H1 (cell line): ENCODE measurements at places on chromosomes 7 and 10. TPM values are rescaled to one million over a fixed set of nuclear protein-coding genes. Genes with fewer than 3 reads are reported as not detected.
A peak's percentile ranks its signal among the peaks of the same experiment; 100 is the strongest.

GRCh38 chr7:95863-96260 is 96.5 kb upstream of the FAM20C start:
- no peak for DNase-seq

- no peak for DNase-seq
These were observed 259.2 kb downstream of the TNS3 start for GRCh38 chr7:47322731-47323130.

DNA sequence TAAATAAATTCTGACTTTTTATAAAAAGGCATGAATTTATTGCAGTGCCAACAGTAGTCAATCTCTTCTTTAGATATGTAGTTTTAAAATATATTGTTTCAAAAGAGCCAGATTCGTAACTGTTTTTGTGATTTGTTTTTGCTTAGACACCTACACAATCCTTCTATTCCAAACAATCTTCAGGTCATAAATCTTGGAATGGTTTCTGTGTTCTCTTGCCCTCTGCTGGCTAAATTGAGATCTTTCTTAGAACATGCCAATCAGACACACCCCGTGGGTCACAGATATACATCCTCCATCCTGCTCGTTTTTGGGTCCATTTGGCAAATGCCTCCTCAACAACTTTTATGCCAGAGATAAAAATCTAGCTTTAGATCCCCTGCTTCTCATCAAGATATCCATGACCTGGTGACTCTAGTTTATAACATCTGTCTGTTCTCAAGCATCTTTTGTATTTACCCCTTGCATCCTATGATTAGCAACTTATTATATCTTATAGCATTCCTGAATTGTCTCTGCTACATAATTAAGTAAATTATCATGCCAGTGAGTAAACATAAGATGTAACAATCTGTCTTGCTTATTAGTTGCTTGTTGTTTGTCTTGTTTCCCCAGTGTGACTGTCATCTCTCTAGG is 35.3 kb upstream of the IFRD1 start:
- no peak for DNase-seq

DNA sequence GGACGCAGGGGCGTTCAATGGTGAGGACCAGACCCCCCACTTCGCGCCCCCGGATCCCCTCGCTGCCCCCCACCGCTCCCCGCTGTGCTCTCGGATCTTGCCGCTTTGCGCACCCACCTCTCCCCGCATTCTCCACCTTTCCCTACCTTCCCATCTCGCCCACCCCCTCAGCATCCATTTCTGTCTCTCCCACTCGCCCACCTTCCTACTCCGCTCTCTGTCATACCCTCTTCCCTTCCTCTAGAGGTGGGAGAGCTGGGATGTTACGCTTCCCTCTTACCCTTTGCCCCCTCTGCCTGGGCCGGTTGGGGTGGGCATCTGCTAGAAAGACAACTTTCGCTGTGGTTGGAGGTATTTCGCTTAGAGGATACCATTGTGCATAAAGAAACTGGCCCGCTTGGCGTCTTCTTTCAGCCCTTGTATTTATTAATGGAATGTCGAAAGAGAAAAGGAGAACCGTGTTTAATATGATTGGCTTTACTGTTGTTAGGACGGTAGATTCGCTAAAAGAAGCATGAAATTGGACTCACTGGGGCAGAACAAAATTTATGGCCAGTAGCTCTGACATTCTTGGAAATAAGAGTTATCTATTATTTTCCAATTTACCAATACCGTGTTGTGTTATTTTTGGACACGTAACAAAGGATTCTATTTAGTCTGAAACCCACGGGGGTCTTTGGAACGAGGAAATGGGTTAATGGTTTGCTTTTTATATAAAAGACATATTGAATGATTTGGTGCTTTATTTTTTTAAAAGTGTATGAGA is 873 bp downstream of the PRKAR2B start:
- DNase-seq = no peak

GRCh38 chr7:15068324-15068723 is 165.8 kb upstream of the DGKB start:
- DNase-seq = no peak

GRCh38 chr10:18419945-18420344 is 231.4 kb downstream of the NSUN6 start:
- no peak for DNase-seq

- no peak for DNase-seq
These were observed 195.5 kb downstream of the ETV1 start for GRCh38 chr7:13793926-13794325.

- no peak for DNase-seq
These were observed 5.3 kb upstream of the EBF3 start for GRCh38 chr10:129969184-129969910.

GRCh38 chr10:116124777-116125176 is 148.2 kb downstream of the GFRA1 start:
- peak; percentile 39 for DNase-seq

DNA sequence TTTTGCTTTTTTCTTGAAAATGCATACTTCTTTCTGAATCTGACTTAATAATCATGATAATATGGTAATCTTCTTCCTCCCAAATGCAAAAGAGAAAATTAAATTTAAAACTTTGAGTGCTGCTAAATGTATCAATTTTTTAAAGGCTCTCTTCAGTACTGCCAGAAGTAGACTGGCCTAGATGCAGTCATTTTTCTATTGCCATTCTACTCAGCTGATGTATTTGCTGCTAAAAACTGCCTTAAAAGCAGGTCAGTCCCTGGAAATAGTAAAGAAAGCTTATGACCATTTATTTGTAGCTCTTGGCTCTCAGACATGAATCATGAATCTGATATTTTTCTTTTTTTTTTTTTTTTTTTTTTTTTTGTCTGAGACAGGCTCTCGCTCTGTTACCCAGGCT is 28.5 kb downstream of the NAPEPLD start:
- no peak for DNase-seq

- DNase-seq = no peak
These were observed 140.2 kb upstream of the PRPS1L1 start for GRCh38 chr7:18167815-18168214.

- DNase-seq = no peak
These were observed 66.8 kb downstream of the ITGB1 start for GRCh38 chr10:32891261-32891660.

- no peak for DNase-seq
These were observed 4.1 kb downstream of the PIP4K2A start for GRCh38 chr10:22710139-22710745.

DNA sequence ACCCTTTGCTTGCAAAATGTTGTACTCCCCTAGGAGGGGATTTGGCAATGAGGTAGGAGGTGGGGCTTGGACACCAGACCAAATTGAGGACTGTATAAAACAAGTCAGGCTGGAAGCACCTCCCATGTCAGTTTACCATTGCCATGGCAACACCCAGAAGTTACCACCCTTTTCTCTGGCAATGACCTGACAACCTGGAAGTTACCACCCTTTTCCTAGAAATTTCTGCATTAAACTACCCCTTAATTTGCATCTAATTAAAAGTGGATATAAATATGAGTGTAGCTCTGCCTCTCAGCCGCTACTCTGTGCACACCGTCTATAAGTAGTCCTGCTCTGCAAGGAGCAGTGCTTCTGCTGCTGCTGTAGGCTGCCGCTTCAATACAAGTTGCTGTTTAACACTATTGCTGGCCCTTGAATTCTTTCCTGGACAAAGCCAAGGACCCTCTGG is 7.8 kb upstream of the BLNK start:
- DNase-seq = no peak

DNA sequence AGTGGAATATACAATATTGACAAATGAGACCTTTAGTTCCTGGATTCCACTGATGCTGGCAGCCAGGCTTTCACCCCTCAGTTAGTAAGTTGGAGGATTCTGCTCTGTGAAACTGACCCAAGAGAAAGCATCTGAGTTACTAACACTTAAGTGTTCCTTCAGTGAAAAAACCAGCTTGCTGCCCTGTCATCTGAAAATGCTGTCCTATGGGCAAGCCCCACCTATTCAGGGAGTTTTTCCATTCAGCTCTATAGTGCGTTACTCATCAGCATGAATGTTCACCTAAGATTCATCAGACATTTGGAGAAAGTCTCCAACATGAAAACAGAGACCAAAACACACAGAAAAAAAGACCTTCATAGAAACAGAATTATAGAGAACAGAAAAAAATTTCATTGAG is 37.9 kb downstream of the PRPF18 start:
- no peak for DNase-seq

DNA sequence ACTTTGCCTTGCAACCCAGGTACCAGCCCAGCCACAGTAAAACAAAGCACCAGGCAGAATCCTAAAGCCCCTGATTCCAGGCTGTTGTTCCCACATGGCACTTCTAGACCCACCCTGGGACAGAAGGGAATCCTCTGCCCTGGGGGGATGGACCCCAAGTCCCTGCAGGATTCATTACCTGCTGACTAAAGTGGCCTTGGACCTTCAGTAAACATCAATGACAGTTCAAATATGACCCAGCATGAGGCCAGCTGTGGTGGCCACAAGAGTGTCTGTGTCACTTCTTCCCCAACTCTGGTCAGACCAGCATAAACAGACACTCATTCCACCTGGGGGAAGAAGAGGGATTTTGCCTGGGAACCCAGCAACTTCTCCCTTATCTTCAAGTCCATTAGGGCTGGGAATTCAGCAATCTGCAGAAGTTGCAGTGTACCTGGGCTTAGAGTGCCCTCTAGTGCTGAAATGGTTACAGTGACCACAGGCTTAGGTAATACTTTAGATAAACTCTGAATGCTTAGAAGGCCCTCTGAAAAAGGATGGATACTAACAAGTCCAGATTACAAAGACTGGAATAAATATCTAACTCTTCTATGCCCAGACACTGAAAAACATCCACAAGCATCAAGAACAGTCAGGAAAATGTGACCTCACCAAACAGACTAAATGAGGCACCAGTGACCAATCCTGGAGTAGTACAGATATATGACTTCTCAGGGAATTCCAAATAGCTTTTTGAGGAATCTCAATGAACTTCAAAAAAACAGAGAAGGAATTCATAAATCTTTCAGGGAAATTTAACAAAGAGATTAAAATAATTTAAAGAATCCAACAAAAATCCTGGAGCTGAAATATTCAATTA is 108.5 kb upstream of the TMEM168 start:
- DNase-seq = peak; percentile 15

- no peak for DNase-seq
These were observed 200.8 kb downstream of the GATA3 start for GRCh38 chr10:8255301-8255700.

- DNase-seq = no peak
These were observed 1.5 kb downstream of the STX1A start for GRCh38 chr7:73717991-73718405.

DNA sequence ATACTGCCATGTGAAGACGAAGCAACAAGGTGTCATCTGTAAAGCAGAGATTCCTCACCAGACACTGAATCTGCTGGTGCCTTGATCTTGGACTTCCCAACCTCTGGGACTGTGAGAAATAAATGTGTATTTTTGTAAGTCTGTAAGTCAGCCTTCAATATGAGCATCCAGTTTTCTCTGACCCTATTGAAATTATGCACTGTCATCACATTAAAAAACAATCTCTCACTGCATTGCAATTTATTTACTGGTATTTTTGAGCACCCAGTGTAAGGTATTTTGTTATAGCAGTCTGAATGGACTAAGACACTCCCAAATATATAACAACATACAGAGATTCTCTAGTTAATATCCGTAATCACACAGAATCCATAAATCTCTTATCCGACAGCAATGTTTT is 77.5 kb upstream of the CDK6 start:
- DNase-seq = no peak

- DNase-seq = no peak
These were observed 68.0 kb downstream of the GBF1 start for GRCh38 chr10:102313221-102313896.

GRCh38 chr7:105849122-105849855 is 27.1 kb downstream of the ATXN7L1 start:
- DNase-seq = no peak

DNA sequence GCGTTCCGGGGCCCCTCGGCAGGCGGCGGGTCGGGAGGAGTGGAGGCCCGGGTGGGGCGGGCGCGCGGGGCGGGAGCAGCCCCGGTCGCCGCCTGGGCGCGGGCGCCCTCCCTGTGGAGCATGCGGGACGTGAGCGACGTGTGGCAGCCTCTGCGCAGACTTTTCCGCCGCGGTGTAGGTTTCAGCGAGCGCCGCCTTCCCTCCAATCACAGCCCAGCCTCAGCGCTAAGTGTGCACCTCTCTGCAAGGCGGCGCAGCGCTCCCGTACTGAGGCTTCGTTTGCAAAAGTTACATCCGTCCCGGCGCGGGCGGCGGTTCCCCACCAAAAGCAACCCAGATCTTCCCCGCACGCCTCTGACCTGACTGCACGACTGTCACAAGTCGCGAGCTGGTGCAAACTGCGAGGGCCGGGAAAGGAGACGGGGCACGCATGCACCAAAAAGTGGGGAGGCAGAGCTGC is 1.2 kb upstream of the PFKFB3 start:
- DNase-seq = no peak

DNA sequence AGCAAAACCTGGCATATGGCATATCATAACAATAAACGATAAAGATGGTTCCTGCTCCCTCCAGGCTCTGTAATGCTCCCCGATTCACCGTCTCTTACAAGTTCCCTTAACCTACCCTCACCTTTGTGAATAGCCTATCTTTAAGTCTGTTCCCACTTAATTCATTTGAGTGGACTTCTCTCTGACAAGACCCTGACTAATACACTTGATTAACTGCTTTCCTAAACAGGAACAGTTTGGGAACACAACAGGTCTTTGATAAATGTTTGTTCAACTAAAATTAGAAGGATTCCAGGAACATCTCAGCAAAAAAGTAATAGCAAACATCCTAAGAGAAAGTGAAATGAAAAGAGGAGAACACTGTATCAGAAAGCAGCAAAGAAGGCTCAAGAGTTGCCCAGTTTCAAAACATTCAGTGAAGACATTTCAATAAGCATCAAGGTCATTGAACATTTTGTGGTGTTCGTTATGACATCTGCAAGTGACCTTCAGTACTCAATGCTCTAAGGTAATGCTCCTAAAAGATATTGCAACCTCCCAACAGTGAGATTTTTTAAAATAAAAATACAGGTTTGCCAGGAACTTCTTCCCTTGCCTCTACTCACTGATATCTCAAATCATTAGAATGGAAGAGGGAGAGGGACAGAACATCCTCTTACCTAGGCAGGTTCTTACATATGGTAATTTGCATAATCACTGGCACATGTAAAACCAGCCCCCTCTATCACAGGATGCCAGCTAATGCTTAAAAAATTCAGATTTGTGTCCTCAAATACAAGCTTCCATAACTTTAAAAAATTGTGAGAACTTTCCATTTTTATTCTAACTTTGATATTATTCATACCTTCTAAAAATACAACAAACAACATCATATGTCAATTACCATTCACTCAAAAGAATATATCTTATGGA is 11.4 kb upstream of the ARHGAP12 start:
- DNase-seq = no peak

Gene HOXA10
- not detected in 2 replicates for total RNA-seq

Gene IFIT1B
- total RNA-seq = not detected in 2 replicates

Gene HOXA5
- total RNA-seq = not detected in 2 replicates

Gene CLCN1
- 0.33 and 0.41 TPM in 2 replicates for total RNA-seq

Gene TDRD1
- total RNA-seq = 0.71 and 0.92 TPM in 2 replicates

Gene SNX8
- total RNA-seq = 46.2 and 49.5 TPM in 2 replicates

Gene OPN4
- total RNA-seq = not detected in 2 replicates

Gene DYNC1I1
- 0.58 and 1.2 TPM in 2 replicates for total RNA-seq

Gene COL28A1
- 0.22 and 0.44 TPM in 2 replicates for total RNA-seq

Gene CPXM2
- 2.5 and 2.9 TPM in 2 replicates for total RNA-seq

Gene MAGI2
- total RNA-seq = 27.0 and 27.3 TPM in 2 replicates

Gene PNLIPRP2
- 0.21 TPM in 1 of 2 replicates, not detected in the other for total RNA-seq

Gene HNRNPF
- total RNA-seq = 389 and 397 TPM in 2 replicates
